ENCODE measurements at places on chromosomes 4 and X.

GRCh38 chrX:131225078-131225477, 64.0 kb downstream of the IGSF1 start:
- DNase-seq, result no peak

DNA sequence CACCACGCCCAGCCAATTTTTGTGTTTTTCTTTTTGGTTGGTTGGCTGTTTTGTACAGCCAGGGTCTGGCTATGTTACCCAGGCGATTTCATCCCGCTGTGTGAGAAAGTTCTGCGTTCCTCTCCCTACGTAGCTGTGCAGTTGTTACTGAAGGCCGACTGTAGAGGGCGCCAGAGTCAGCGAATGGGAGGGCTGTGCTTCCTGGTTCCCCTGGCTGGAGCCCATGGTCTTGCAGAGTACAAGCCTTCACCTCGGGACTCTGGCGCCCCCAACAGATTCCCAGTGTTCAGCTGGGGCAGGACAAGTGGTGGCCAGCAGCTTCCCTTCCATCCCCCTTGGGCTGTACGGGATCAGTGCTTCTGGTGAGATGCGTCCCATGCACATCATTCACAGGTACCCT, 5.6 kb upstream of the CT45A1 start:
- no peak for DNase-seq

DNA sequence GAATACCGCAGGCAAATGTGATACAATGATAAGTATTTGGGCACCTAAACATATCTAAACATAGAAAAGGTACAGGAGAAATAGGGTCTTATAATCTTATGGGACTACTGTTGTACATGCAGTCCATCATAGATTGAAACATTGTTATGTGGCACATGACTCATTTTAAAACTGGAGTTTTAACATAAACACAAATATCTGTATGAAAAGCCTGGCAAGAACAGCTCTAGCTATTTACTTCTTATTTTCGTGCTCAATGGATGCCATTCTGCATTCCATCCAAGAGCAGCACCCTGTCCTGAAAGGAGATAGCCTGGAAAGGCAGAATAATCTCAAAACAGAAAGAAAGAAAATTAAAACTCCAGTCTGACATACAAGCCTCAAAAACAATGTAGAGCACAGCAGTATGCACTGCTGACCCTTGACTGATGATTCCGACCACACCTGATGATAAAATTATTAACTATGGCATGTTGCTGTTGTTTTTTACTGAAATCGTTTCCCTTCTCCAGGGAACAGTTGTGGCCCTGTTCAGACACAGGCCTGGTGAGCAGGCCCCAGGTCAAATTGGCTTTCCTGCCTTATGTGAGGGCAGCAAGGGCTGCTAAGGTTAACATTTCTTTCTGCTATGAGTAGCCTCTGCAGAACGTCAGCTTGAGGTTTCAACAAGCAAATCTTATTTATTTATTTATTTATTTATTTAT, 152.7 kb downstream of the APBB2 start:
- no peak for DNase-seq

DNA sequence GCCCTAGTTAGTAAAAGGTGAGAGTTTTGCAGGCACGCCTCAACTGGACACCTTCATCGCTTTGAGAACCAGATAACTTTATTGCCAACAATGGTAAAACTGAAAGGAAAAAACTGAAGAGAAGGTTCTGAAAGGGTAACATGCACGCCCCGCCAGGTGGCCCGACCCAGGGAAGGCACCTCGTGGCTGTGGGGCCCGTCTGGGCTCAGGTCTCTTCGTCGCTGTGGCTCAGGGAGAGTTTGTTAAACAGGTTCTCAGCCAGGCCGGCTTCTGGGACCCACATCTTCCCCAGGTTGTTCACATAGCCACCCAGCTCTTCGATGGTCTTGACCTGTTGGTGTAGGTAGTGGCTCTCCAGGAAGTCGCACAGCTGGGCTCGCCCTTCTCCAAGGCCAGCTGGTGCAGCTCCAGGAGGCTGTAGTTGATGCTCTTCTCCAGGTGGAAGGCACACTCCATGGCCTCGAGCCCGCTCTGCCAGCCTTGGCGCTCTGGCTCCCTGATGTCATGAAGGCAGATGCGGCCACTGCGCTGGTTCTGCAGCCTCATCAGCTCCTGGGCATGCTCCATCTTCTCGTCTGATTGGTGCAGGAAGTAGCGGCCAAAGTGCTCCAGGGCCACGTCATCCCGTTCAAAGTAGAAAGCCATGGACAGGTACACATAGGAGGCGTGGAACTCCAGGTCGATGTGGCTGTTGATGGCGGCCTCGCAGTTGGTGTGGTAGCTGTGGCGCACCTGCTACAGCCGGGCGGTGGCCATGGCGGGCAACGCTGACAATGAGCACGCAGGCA, 69.7 kb downstream of the FAM47C start:
- no peak for DNase-seq

GRCh38 chr4:123936621-123937043, 540.0 kb downstream of the SPRY1 start:
- DNase-seq, result no peak

GRCh38 chr4:3115637-3116270, 41.3 kb downstream of the HTT start:
- no peak for DNase-seq

Measured in skeletal muscle cell (primary cell).